T follicular helper cell (primary cell): ENCODE measurements at places on chromosomes 1 and 21.

DNA sequence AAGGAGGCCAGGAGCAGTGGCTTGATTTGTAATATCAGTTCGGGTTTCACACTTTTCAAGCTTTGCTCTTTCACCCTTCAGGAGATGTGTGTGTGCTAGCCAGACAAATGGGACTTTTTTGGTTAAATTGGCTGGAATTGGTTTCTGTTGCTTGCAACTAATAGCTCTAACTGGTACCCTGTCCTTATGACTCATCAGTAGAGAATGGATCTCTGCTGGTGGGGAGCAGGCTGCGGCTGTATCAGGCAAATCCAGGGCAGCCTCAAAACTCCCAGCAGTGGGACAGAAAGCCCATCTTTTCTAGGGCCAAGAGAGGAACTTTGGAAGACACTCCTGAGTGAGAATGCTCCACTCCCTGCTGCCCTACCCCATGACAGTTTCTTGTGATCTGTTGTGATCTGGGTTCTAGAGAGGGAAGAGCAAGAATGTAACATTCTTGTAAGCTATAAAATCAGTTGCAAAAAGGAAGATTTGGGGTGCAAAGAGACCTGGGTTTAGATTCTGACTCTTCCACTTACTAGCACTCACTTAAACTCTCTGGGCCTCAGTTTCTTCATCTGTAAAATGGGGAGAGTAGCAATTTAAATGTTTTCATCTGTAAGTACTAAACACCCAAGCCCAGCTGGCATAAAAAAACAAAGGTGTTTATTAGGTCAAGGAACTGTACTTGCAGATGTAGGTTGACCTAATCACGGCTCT lies 257.0 kb upstream of the TMEM51 start:
- DNase-seq, result no peak

- DNase-seq, result no peak
Observed at GRCh38 chr1:236010443-236010842, 54.4 kb downstream of the NID1 start.

DNA sequence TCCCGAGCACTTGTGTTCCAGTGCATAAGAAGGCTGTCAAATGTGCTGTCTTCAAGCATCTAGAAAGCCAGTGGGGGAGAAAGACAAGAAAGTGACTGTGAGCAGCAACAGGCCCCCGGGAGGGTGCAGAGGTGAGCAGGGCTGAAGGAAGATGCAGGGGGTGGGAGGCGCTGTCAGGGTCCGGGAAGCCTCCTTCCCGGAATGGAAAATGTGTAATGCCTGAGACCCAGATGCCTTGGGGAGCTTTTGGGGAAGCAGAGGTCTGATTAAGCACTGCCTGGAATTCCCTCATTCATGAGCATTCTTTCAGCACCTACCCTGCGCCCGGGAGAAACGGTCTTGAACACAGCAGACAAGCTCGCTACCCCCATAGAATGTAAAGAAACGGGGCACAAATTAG lies 1.3 kb downstream of the NPHP4 start:
- DNase-seq, result no peak

- DNase-seq, result no peak
Observed at GRCh38 chr1:44643721-44644334, 30.5 kb downstream of the TMEM53 start.

DNA sequence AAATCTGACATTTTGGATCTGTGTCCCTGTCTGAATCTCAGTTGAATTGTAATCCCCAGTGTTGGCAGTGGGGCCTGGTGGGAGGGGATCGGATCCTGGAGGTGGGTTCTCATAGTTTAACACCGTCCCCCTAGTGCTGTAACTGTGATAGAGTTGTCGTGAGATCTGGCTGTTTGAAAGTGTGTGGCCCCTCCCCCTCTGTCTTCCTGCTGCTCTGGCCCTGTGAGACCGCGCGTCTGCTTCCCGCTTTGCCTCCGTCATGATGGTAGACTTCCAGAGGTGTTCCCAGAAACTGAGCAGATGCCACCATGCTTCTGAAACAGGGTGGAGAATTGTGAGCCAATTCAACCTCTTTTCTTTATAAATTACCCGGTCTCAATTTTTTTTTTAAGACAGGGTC lies 25.0 kb downstream of the AGPAT3 start:
- no peak for DNase-seq

DNA sequence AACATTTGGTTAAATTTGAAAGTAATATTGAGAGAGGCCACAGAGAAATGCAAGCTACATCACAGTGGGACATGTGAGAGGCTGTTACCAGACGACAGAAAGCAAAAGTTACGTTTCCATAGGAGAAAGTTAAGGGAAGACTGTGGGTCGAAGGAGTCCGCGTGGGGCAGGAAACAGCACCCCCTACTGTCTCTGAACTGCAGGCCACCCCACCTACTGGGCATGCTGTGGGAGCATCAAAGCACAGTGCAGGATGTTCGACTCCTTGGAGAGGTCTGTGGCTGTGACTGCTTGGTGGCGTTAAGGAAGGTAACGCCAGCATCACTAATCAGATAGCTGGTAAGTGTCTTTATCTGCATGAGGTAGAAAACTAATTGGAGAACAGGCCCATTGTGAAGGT lies 123.9 kb downstream of the PTBP2 start:
- DNase-seq, result no peak

GRCh38 chr1:177517546-177517945 lies 346.8 kb downstream of the BRINP2 start:
- no peak for DNase-seq
